Activated T-cell treated with anti-CD3 and anti-CD28 coated beads, Interleukin-2, amount 50 U/mL, for 24 hours (primary cell): ENCODE measurements at places on chromosomes 7 and 10.

DNA sequence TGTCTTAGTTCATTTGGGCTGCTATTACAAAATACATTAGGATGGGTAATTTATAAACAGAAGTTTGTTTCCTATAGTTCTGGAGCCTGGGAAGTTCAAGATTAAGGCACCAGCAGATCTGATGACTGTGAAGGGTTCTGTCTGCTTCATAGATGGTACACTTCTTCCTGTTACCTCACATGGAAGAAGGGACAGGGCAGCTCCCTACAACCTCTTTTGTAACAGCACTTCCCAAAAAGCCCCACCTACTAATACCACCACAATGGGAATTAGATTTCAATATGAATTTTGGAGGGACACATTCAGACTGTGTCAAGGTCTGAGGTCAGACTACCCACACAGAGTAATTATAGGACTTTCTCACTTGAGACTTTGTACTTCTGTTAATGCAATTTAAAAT is 260.3 kb downstream of the ARHGAP12 start:
- DNase-seq = no peak

- DNase-seq = no peak
Measured at GRCh38 chr7:127768241-127768640, 116.2 kb downstream of the SND1 start.

- peak; percentile 89 for DNase-seq
Measured at GRCh38 chr7:50335795-50336754, 31.6 kb downstream of the IKZF1 start.

GRCh38 chr10:3526727-3527501 is 258.1 kb downstream of the KLF6 start:
- no peak for DNase-seq

GRCh38 chr10:103278537-103278823 is 1.5 kb downstream of the INA start:
- DNase-seq = no peak

DNA sequence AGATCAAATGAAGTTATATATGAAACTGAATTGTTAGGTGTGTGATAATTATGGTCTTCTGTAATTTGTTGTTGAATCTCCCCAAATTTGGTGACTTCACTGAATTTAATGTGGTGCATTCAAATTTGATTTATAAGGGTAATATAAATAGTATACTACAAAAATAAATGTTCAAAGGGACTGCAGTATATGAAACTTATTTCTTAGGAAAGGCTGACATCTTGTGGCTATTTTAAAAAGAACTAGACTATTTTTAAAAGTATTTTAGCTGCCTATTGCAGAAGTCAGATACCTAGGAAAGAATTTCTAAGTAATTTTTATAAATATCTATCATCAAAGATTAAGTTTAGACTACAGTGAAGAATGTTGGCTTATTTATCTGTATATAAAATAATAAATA is 36.6 kb downstream of the ATRNL1 start:
- DNase-seq = no peak

DNA sequence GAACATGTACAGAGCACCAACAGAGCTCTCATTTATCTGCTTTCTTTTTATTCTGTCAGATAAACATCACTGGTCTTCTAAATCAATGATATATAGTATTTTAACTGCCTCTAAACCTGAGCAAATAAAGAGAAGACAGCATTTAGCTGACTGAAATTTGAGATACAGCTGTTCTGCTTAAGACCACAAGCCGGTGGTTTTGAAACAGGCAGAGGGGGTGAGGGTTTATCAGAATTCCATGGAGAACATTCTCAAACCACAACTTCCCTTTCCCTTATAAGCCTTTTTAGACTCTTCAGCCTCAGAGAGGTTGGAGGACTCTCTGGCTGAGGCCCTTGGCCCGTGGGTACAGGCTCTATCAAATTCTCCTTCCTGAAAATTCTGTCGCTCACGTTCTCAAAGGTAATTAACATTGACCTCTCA is 87.4 kb upstream of the RSU1 start:
- DNase-seq = no peak

GRCh38 chr7:132435016-132435990 is 141.0 kb downstream of the PLXNA4 start:
- DNase-seq = no peak

DNA sequence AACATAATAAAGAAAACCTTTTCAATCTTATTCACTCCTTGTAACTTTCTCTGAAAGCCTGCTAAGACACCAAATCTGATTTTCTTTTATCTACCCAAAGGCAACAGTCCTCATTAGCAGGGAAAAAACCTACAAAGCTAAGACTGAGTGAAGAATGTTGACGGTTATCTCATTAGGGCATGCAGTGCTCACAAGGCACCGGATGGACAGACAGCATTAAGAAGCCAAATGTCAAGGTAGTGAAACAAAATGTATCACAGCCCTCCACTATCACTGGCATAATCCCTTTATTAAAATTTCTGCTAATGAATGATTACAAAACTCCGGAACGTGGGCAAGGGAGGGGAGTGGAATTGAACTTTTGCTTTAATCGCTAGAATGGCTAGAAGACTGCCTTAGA is 442.8 kb downstream of the NEBL start:
- DNase-seq = no peak

DNA sequence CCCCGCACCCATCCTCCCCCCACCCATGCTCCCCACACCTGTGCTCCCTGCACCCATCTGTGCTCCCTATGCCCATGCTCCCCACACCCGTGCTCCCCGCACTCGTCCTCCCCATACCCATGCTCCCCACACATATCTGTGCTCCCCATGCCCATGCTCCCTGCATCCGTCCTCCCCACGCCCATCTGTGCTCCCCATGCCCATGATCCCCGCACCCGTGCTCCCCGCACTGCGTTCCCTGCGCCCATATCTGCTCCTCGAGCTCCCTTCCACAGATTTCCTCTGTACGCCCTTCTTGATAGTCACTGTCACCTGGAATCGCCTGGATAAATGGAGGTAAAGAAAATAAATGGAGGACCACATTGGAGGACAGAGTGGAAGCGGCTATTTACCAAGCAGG is 9.9 kb downstream of the DIP2C start:
- DNase-seq = no peak

GRCh38 chr7:117955046-117955445 is 81.8 kb upstream of the CTTNBP2 start:
- DNase-seq = no peak

GRCh38 chr10:72796042-72796441 is 97.5 kb upstream of the OIT3 start:
- no peak for DNase-seq

DNA sequence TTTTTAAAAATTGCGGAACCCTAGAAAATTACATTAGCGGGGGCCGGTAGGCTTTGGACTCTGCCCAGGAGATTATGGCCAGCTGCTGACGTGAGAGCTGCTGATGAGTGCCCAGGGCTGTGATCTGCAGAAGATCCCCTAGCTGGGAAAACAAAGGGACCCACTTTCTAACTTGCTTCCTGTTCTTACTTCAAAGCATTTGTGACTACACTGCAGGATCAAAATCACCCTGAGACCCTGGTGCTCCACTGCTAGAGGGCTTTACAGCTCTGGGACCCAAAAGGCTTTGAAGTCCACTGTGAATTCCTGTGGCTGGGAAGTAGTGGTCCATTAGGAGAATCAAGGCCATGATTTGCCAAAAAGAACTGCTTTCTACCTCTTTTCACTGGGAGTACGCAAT is 499.4 kb upstream of the AKR1E2 start:
- no peak for DNase-seq

DNA sequence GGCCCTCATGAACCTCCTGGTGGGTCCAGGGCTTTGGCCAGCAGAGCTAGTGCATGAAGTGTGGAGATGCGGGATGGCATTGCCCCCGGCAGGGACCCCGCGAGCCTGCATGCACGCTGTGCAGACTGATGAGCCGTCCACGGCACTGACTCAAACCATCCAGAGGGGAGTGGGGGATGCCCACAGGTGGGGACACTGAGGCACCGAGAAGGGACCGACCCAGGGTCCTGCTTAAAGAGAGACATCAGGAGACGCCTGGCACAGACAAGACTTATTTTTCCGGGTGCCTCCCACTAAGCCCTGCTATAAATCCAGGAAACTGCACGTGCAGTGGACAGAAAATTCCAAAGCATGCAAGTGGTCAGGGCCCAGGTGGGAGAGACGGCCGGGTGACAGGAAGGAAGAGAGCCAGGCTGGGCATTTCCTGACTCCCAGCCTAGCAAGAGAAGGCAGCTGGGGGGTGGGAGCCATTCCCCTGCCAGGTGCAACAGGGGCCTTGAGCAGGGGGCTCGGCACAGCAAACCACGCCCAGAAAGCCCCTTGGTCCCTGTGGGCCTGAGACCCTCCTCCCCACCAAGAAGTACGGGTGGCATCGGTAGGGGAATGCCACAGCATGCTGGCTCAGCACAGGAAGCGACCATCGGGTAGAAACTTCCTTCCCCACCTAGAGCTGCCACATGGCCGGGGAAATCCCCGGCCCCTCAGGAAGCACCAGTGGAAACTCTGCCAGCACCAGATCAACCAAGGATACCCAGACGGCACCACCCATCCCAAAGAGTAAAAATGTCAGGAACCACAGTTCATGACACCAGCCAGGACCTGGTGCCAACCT is 91.5 kb downstream of the FOXL3 start:
- DNase-seq = peak; percentile 69

- no peak for DNase-seq
Measured at GRCh38 chr10:43821103-43821502, 172.4 kb upstream of the ZNF32 start.

GRCh38 chr10:96964131-96964530 is 132.0 kb downstream of the LCOR start:
- no peak for DNase-seq

DNA sequence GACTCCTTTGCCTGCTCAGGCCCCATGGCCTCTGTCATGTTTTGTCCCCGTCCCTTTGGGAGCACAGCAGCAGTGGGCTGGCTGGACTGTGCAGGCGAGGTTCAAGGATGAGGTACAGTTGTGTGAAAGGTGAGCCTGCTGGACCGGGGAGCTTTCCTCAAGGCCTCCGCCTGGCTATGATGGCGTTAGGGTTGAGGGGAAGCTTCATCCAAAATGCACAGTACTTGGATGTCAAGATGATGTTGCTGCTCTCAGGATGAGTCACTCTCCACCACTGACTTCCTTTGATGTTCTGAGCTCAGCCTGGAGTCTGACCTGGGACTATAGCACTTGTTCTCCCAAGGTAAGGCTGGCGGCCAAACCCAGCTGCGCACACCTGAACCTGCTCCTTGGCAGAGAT is 152.7 kb upstream of the SHH start:
- DNase-seq = no peak

GRCh38 chr10:24209946-24210491 is 1.1 kb downstream of the KIAA1217 start:
- DNase-seq = peak; percentile 49

- DNase-seq = no peak
Measured at GRCh38 chr7:6023974-6024435, 7.2 kb upstream of the ANKRD61 start.

DNA sequence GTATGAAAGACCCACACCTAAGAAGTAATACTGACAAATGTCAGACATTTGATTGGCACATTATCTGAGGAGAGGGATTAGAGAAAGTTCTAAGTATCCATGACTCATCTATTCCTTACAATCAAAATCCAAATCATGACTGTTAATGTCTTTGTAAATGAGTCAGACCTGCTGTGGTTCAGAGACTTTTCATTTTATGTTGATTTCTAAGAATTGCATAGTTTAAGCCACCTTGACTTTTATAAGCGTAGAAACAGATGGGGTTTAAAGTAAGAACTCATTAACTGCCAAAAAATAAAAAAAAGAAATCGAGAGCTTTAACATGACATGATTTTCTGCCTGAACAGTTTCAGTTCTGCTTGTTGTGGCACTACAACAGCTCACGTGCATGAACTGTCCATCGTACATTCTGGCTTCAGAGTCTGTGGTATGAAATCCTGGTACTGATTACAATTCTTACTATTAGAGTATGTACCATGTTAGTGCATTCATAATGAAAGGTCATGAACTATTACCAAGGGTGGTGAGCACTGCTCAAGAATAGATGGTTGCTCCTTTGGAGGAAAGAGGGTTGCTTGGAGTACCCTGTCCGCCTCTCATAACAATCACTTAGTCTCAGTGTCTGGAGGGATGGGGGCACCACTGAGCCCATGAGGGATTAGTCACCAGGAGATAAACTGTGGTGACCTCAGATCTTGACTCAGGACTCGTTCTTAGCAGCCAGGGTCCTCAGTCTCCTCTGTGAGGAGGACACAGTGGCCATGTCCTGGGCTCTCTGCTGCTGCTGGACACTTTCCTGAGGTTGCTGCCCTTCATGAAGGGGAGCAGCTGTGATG is 42.2 kb downstream of the ACSM6 start:
- DNase-seq = no peak

DNA sequence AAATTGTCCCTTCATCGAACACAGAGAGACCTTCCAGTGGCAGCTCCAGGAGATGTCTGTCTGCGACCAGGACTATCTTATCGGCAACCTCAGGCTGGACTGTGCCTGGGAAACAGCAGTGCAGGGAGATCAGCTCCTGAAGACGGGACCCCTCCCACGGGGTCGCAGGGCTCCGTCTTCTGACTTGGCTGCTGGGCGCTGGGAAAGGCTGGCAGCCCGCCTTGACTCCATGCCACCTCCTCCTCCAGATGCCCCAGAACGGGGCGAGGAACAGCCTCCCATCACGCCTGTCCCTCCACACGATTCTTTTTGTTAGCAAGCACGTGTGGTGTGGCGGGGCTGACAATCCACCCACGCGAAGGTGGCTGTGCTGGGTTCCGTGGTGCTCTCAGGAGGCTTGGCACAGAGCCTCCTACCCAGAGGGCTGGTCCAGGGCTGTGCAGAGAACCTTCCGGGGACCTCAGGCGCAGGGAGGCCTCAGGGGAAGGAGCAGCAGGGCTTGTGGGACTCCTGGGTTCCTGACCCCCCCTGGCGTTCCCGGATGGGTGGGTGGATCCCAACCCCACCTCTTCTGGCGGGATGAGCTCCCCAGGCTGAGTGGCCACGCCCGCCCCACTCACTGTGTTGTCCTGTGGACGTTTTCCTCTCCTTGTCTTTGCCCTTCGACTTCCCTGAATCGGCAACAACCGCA is 47.6 kb upstream of the NKX6-2 start:
- no peak for DNase-seq

DNA sequence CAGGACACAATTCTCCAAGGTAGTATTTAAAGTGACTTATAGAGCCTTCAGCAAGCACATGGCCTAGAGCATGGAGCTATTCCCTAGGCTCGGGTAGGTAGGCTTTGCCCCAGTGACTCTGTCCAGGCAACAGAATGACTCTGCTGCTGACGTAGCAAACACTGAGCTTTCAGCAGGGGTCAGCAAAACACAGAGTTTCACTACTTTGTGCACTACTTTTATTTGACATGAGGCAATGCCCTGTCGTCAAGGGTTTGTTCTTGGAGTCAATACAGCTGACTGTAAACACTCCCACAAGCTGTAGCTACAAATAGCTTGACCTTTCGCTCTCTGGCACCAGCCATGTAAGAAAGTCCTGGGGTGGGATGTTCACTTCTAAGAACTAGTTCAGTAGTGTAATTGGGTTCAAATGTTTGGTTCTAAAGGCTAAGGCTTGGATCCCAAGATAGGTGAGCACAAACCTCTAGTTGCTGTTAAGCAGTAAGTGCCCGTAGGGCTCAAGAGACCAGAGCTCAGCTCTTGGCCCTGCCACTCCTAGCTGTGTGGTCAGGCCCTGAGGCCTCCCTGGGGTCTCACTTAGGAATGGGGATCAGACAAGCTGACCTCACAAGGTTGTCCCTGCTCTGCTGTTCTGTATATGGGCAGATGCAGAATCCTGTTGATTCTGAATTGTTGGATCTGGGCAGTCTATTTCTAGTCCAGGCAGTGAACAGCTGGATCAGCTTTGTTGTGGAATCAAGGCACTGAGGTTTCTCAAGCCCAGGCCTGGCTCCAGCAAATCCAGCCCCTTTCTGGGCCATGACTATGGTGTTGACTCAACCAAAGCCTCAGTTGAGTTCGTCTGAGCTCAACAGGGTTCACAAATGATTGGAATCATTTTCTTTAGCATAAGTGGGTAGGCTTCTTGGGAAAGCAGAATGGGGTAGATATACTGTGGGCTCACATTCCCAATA is 10.7 kb downstream of the NODAL start:
- no peak for DNase-seq
